ENCODE measurements at places on chromosomes 16 and 17.
A peak's percentile ranks its signal among the peaks of the same experiment; 100 is the strongest.

DNA sequence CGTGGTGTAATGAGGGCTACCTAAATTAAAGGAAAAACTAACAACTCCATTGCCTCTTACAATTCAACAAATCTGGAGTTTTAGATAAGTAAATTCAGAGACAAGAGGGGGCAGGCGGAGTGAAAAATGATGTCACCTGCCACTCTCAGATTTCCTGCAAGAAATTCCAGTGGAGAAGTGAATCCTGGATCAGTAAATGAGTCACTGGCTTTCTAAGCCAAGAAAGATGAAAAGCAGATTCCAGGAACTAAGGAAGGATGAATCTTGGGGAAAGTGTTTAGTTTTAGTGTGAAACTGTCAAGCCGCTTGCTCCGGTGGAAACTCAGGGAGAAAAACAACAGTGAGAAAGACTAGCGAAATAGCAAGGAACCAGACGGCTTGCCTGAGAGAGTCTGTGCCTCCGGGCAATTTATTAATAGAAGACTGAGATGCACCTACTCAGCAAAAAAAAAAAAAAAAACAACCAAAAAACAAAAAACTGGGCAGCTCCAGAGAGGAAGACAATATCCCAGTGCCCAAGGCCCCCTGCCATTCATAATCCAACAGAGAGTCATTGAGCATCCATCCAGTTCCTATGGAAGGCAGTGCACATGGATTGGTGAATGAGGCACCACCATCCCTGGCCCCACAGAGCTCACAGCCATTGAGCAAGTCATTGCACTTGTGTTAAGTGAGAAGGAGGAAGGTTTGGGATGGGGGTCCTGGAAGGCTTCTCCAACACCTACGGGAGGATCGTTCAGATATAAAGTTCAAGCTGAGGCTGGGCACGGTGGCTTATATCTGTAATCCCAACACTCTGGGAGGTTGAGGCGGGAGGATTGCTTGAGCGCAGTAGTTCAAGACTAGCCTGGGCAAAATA, 12.1 kb upstream of the RIPOR1 start:
- no peak for DNase-seq

- no peak for DNase-seq
Measured at GRCh38 chr16:84368308-84368996, at the start of gene ATP2C2. Gene ATP2C2 (plus strand): TSS chr16:84368538. CDS start chr16:84368616, 78 bp downstream.

DNA sequence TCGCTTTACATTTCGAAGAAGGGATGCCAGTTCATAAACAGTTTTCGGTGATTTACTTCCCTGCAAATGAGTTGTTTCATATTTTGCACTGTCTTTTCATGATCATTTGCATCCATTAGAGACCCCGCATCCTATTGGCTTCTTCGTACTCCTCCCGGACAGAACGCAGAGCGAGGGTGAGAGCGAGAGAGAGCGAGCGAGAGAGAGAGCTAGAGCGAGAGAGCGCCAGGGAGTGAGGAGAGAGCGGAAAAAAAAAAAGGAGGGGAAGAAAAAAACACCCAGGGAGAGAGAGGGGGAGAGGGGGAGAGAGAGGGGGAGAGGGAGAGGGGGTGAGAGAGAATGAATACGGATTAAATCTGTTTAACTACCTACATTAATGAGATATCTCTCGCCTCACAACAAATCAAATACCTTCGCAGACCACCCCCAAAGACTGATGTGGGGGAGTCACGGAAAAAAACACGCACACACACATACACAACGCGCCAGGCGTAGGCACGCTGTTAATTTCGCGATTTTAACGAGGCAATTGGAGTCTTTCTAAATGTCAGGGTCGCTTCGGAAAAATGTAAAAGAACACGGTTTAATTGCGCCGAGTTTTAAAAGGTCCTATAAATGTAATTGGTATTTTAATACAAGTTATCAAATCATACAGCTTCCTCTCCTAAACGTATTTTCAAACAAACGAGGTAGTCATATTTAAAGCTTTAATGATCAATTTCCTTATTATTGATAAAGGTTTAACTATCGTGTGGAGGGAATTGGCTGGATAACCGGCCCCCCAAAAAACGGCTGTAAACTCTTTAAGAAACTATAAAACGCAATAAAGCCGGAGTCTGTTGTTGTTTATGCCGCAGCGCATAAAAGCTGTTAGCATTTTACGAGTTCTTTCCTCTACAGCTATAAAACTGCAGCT, at the start of gene HOXB8:
Gene HOXB8 (minus strand): TSS at position 246 of the 916 bp plus-strand sequence. CDS start 588 bp downstream, outside the sequence.
- DNase-seq, result no peak

DNA sequence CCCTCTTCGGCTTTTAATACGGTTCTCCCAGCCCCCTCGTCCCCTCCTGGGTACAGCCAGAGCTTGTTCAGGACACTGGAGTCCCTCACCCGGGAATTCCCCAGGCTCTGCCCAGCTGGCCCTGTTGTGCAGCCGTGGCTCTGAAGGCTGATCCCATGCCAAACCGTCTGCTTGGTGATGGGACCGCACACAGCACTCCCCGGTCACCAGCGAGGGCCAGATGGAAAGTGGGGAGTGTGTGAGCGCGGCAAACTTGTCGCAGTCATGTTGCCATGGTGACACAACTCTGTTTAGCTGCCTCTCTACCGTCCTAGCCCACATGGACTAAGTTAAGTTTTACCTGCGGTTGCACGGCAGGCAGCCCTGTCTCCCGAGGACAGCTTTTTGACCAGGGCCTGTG, 107.9 kb downstream of the RAP1GAP2 start:
- DNase-seq, result no peak

GRCh38 chr16:71407731-71408130, 34.1 kb downstream of the TLE7 start:
- DNase-seq, result no peak

GRCh38 chr17:65292430-65292829, 155.3 kb downstream of the RGS9 start:
- DNase-seq, result no peak

DNA sequence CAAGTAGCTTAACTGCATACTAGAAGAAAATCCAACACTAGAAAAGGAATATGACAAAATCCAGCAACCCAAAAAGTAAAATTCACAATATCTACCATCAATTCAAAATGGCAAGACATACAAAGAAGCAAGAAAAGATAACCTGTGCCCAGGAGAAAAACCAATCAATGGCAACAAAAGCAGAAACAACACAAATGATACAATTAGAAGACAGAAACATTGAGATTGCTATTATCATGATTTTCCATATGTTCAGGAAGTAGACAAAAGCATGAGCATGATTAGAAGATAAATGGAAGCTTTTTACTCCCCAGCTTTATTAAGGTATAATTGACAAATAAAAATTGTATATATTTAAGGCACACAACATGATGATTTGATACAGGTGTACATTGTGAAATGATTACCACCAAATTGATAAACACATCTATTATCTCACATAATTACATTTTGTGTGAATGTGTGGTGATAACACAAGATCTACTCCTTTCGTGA, 117.3 kb downstream of the CA10 start:
- no peak for DNase-seq

DNA sequence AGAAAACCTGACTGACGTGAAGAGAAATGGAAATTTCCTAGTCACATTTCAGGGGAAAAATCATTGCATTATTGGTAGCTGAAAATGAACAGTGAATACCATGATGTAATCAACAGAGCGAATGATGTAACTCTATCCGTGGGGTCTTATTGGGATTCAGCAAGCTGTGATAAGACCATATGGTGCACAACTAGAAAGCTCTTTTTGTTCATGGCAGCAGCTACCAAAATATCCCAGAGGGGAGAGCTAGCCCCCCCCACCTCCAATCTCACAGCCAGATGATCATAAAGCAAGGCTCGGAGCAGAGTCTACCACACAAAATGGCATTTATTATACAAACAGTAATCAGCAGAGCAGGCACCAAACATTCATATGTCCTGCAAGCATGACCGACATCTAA, 22.2 kb upstream of the DNAH17 start:
- DNase-seq, result no peak

DNA sequence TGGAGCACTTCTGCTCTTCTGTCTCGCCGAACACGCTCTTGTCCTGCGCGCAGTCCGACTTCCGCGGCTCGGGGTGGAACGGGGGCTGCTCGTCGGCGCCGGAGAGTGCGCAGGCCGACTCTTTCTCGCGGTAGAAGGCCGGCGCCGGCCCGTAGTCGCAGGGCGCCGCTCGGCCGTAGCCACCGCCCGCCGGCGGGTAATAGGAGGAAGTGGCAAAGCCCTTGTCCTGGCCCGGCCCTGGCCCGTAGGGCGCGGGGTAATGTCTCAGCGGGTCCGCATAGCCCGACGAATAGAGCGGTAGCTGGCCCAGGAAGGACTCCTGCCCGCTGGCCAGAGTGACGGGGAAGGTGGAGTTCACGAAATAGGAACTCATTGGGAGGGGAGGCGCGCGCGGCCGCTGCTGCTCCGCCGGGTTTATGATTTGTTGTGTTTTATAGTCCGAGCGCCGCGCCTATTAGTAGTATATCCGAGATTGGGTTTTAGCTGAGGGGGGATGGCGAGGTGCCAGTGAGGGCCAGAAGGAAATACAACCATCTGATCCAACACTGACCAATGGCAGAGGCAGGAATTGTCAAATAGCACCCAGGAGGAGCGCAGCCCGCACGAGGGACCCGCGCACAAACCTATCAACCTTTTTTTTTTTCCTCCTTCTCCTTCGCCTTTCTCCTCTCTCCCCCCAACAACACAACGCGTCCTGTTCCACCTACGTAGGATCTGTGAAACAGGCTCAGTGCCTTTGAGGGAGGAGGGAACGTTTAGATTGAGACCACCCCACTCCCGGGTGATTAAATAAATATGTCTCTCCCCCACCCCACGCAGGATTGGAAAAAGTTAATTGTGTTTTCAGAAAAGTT, 4.4 kb upstream of the HOXB5 start:
- no peak for DNase-seq

DNA sequence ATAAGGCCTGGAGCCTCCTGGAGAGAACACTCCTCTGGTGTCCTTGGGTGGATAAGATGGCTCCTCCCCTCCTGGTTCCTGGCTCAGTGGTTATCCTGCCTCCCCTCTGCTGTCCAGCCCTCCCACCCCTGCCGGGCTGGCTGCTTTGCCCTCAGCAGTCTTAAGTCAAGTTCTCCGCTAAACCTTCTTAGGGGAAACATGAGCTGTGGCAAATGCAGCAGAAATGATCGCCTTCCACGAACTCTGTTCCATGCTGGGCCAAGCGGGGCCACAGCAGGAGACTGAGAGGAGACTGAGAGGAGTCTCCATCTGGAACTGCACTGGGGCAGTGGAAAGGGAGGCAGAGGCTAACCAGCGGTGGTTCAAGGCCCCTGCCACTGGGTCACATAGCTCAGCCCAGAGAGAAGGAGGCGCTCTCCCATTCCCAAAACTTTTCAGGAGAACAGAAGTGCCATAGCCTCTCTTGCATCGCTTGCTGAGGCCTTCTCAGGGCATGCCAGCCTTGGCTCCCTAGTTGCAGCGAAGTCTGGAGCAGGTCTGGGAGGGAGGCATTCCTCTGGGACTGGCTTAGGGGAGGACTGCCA, 26.9 kb downstream of the TNS4 start:
- no peak for DNase-seq

DNA sequence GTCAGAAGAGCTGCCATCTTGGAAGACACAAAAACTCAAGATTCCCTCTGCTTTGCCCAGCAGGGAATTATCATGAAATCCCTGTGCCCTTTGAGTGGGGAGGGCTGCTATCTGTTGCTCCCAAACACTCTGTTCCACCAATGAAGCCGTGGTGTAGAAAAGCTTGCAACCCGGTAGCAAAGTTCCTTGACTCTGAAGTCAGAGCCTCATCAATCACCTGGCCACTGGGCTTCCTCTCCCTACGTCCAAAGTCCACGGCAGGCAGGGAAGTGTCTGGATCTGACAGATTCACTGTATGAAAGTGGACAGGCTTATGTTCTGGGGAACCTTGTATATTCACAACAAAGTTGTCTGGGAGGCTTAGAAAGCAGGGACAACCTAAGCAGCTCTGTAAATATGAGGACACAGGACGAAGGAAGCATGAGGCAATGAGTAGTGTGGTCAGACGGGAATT, 343.3 kb downstream of the SLC39A11 start:
- no peak for DNase-seq

- DNase-seq, result no peak
Measured at GRCh38 chr16:85567935-85568334, 45.2 kb upstream of the GSE1 start.

- peak; percentile 64 for DNase-seq
Measured at GRCh38 chr16:90019543-90020259, 445 bp upstream of the DBNDD1 start.

GRCh38 chr16:47519546-47519945, 58.4 kb downstream of the PHKB start:
- no peak for DNase-seq

DNA sequence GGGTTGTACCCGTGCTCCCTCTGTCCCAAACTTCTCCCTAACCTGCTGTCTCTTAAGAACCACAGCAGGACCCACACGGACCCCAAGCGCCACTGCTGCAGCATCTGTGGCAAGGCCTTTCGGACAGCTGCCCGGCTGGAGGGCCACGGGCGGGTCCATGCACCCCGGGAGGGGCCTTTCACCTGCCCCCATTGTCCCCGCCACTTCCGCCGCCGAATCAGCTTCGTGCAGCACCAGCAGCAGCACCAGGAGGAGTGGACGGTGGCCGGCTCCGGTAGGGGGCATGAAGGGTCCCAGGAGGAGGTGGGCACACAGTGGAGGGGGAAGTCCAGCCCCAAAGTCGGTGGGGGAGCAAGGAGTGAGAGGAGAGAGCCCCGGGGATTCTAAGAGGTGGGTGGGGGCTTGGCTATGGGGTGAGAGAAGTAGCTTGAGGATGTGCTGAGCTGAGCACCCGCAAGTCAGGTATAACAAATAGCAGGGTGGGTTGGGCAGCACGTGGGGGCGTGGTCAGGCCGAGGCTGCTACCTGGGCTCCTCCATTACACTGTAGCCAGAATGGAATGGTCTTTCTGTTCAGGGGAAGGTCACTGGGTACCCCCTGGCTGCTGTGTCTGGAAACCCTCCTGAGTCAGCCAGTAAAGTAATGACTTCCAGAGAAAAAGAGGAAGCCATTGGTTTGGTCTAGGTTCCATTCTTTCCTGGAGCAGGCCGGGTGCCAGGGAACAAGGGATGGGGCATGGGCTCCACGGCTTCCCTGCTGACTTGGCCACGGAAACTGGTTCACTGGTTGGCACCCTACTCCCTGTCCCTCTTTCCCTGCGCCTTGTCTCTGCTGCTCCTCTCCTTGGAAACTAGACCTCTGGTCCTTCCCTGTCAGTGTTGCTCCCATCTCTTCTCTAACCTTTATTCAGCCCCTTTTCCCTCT, 7.1 kb downstream of the PRSS53 start:
- DNase-seq, result no peak
